ENCODE measurements at places on chromosomes 7 and 10. TPM values are rescaled to one million over a fixed set of nuclear protein-coding genes. Genes with fewer than 3 reads are reported as not detected.

DNA sequence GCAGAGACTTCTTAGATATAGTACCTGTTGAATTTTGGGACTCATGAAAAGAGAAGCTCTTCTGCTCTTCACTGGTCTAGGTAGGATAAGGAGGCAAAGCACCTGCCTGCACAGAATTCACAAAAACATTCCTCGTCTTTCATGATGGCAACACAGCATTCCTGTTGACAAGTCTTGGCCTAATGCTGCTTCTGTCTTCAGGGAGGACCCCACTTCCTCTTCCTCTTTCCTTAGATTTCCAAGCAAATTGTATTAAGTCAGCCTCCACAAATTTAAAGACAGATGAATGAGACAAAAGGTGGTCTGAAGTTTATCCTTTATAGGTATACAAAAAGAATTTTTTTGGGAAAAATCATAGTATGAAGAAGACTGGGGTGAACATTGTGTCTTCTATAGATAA is 64.9 kb downstream of the DNAJB9 start:
- DNase-seq, result no peak

- DNase-seq, result no peak
Observed at GRCh38 chr7:32459788-32460187, 30.4 kb downstream of the LSM5 start.

GRCh38 chr10:99375426-99375825 is 46.3 kb downstream of the CNNM1 start:
- no peak for DNase-seq

GRCh38 chr7:70693321-70693685 is 438.6 kb upstream of the GALNT17 start:
- no peak for DNase-seq

DNA sequence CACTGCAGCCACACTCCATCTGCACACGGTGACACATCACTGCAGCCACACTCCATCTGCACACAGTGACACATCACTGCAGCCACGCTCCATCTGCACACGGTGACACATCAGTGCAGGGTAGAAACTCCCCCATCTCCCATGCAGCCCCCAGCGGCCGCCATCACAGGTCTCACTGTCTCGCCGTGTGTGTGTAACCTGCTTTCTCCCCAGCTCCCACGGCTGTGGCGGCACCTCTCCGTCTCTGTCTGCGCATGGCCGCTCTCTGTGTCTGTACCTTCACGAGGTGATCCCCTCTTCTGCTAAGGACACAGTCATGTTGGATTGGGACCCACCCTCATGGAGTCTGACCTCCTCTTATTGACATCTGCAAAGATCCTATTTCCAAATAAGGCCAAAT is 527.4 kb downstream of the PTPRN2 start:
- DNase-seq, result no peak

The EVX1 gene
- total RNA-seq, result not detected

- no peak for DNase-seq
Observed at GRCh38 chr7:30406664-30407425, 71.7 kb downstream of the NOD1 start.

The CAMK2B gene
- total RNA-seq, result not detected

GRCh38 chr7:117083648-117084047 is 130.3 kb downstream of the ST7 start:
- DNase-seq, result no peak

The PCDH15 gene
- total RNA-seq, result not detected

Data from CD4-positive, CD25-positive, alpha-beta regulatory T cell (primary cell).